ENCODE measurements at places on chromosomes 2 and 18.

DNA sequence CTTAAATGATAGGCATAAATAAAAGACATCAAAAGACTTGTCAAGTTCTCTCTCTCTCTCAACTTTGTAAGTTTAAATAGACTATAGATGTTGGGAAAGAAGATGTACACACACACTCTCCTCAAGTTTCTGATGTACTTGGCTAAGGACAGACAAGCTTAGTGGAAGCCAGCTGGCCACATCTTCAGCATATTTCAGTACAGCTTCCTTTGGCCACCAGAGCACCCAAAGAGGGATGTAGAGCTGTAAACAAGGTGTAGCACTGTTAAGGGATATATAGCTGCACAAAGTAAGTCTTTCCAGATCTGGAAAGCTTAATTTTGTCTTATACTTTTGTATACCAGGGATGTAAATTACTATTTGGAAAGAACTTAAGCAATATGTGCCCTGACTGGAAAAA, 64.3 kb upstream of the MSTN start:
- DNase-seq = no peak

DNA sequence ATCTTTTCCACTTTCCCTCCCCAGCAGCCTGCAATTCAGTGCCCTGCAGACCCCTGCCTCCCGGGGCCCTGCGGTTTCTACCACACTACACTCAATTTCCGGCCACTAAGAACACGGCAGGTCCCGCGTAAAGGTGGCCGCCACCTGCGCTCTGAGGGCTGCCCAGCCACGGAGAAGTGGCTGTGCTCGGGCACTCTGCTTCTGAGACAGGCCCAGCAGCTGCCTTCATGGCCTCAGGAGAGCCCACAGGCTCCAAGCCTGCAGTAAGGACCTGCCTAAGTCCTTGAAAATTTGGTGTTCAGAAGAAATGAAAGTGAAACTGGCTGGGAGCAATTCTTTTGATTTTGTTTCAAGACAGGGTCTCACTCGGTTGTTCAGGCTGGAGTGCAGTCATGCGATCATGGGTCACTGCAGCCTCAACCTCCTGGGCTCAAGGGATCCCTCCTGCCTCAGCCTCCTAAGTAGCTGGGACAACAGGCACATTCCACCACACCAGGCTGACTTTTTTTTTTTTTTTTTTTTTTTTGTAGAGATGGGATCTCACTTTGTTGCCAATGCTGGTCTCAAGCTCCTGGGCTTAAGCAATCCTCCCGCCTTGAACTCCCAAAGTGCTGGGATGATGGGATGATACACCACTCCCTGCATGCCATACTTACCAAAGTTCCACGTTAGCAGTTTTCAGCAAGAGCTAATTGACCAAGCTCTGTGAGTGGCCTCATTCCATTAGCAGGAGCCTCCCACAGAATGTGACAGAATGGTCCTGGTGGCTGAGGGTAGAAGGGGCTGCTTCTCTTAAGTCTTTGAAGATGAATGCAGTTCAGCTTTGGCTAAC, 14.6 kb upstream of the ALPP start:
- DNase-seq = no peak

GRCh38 chr2:39399570-39399969, 37.5 kb downstream of the MAP4K3 start:
- DNase-seq = no peak

- no peak for DNase-seq
Observed at GRCh38 chr2:12424809-12425208, 291.9 kb upstream of the TRIB2 start.

- no peak for DNase-seq
Observed at GRCh38 chr18:10518595-10519255, 7.1 kb upstream of the NAPG start.

DNA sequence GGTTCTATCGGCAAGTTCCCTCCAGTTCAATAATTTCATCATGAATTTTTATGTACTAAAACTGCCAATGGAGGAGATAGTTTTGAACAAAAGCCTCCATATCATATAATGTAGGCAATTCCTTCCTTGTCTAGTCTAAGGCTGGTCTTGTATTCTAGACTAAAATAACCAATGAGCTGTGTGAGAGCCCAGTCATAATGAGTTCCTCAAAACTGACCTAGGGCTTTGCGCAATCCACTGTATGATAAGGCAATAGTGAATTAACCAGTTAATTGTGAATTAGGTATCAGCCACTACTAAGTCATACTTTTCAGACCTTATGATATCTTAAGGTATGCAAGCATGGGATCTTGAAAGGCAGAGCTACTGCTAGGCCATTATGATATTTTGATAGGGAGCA, 7.6 kb upstream of the UXS1 start:
- no peak for DNase-seq

GRCh38 chr2:15942711-15943345, 2.5 kb downstream of the MYCN start:
- DNase-seq = no peak

DNA sequence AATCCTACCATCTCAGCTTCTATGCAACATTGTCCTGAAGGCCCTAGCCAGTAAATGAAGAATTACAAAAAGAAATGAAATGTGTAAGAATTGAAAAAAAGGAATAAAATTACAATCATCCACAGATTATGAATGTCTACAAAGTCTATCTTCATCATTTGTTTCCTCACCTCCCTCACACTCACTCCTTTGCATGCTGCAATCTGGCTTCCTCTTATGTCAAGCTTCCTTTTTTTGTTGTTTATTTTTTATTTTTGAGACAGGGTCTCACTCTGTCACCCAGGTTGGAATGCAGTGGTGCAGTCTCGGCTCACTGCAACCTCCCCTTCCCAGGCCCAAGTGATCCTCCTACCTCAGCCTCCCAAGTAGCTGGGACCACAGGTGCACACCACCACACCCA, 129.0 kb downstream of the CABYR start:
- no peak for DNase-seq

DNA sequence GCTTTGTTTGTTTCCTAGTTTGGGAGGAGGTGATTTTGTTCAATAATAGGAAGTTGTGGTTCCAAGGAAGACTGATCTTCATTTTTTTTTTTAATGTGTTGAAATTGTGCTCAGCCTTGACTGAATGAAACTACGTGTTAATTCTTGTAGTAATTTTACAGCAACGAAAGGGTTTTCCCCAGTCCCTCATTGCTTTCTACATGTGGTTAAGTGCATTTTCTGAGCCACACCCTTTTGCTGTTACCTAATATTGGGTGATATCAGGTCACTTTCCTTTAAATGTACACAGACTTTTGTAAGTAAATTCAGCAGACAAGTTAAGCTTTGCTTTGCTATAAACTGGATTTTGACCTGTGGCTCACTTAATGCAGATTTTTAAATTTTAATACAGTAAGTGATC, 73.6 kb downstream of the OTX1 start:
- no peak for DNase-seq

DNA sequence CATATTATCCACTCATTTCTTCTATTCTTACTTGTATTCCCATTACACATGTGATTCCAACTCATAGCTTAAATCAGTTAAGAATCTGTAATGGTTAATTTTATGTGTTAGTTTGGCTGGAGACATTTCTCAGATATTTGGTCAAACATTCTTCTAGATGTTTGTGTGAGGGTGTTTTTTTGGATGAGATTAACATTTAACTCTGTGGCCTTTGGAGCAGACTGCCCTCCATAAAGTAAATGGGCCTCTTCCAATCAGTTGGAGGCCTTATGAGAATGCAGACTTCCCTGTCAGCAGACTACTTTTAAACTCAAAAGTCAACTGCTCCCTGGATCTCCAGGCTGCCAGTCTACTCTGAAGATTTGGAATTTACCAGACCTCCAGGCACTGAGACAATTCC, 976.8 kb upstream of the ACVR2A start:
- DNase-seq = no peak

GRCh38 chr2:226761195-226761583, 38.4 kb downstream of the IRS1 start:
- no peak for DNase-seq

GRCh38 chr2:113281910-113282746, 3.4 kb upstream of the PAX8 start:
- DNase-seq = no peak

- DNase-seq = no peak
Observed at GRCh38 chr2:647691-648231, 29.4 kb downstream of the TMEM18 start.

- no peak for DNase-seq
Observed at GRCh38 chr2:54254180-54254579, 1.8 kb downstream of the TSPYL6 start.
